ENCODE measurements at places on chromosomes 11 and 22.

DNA sequence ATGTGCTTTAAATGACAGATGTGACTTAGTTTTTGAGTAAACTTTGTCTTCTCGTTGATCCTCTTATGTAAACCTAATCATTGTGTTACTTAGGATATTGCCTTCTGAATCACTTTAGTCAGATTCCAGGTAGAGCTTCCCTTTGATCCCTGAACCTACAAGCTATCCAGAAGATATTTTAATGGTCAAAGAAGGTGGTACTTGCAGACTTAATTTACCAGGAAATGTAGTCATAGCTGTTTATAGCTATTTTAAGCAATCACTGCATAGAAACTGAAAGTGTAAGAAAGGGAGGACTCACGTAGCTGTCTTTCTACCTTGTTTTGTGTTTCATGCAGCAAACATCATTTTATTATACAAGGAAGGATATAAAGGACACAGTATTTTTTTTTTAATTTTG lies 189.5 kb downstream of the DDX10 start:
- DNase-seq: no peak

DNA sequence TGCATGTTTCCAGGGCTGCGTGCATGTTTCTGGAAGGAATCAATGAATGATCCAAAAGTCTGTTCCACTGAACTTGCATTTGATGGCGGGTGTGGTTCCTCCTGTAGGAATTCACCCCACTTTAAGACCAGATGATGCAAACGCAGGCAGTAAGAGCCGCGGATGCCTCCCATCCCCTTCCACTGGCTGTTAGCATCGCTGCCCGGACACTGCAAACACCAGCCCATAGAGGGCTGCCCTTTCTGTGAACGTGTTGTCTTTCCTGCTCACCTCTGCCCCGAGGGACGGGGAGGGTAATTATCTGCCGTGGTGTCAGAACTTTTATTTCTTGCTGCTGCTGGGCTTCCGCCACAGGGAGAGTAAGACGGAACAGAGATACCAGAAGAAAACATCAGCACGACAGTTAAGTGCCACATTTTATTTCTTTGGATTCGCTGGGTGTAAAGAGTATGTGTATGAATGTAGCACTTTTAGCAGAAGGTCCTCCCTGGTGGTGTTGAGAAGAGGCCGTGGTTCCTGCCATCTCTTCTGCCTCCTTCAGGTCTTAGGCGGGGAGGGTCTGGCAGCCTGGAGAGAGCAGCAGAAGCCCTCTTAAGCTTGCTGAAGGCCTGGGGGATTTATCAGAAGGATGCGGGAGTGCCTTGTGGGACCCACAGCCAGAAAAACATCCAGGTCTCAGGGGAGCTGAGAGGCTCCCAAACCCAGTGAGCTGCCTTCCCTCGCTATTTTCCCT lies 53.2 kb upstream of the NECTIN1 start:
- DNase-seq: no peak

DNA sequence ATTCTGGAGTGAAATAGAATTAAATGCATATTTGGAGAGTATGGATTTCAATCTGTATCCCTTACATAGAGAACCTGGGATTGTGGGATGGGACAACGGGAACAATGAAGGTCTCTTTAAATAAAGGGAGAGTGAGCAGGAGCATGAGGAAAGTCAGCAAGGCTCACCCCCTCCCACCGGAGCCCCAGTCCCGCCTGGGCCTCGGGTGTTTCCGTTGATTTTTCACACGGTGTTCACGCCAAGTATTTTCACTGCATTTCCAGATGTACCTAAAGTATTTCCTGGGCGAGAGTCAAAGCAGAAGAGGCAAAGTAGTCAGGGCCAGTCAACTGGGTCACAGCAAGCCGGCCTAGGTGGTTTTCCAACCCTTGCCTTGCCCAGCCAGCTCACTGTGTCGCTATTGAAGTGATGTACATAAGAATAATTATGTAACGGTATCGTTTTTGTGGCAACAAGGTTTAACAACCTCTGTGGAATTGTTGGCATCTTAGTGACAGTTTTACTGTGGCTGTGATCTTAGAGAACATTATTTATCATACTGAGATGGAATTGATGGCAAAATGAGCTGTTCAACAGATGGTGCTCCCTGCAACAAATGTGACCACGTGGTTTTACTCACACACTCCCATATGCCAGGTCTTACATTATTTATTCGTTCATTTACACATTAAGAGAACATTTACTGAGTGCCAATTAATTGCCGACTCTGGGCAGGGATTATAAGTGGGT lies 177.3 kb downstream of the ADAMTS15 start:
- DNase-seq: peak; percentile 19

GRCh38 chr22:44531487-44531886 lies 33.5 kb upstream of the RTL6 start:
- no peak for DNase-seq

DNA sequence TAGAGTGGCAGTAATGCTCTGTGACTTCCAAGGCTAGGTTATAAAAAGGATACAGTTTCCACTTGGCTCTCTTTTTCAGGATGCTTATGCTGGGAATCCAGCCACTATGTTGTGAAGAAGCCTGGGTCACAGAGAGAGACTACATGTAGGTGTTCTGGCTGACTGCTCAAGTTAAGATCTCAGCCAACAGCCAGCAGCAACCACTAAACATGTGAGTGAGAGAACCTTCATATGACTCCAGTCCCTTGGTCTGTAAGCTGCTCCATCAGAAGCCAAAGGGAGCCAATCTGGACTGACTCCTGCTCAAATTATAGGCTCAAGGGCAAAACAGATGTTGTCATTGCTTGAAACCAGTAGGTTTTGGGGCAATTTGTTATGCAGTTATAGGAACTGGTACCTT lies 162.7 kb downstream of the MAML2 start:
- peak; percentile 85 for DNase-seq

- peak; percentile 30 for DNase-seq
Observed at GRCh38 chr22:37533995-37534394, 14.8 kb upstream of the CARD10 start.

Data from NCI-H446 treated with DMSO at 0.1 percent for 48 hours (cell line).